ENCODE measurements at places on chromosomes 7 and 10.

- no peak for DNase-seq
Measured at GRCh38 chr7:44733708-44734481, 14.8 kb upstream of the ZMIZ2 start.

GRCh38 chr10:114303556-114303955 is 64.5 kb downstream of the VWA2 start:
- DNase-seq: no peak

DNA sequence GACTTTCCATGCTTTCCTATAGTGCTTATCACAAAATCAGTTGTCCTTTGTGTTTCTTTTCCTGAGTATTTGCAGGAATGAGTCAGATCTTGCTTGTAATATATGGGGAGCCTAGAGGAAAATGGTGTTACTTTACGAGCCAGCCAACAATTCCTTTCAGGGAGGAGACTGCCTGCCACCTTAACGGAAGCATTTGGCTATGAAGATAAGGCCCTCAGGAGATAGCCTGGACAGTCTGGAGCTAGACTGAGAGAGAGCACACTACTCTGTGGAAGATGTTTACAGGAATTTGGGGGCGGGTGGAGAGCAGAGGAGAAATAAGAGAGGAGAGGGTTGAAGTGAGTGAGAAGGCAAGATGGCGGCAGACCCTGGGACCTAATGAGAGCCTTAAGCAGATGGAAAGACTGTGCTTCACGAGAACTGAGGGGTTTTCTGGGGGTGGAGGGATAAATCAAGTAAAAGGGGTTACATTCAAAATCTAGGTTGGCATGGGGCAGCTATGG is 126.3 kb downstream of the SNX10 start:
- DNase-seq: no peak

DNA sequence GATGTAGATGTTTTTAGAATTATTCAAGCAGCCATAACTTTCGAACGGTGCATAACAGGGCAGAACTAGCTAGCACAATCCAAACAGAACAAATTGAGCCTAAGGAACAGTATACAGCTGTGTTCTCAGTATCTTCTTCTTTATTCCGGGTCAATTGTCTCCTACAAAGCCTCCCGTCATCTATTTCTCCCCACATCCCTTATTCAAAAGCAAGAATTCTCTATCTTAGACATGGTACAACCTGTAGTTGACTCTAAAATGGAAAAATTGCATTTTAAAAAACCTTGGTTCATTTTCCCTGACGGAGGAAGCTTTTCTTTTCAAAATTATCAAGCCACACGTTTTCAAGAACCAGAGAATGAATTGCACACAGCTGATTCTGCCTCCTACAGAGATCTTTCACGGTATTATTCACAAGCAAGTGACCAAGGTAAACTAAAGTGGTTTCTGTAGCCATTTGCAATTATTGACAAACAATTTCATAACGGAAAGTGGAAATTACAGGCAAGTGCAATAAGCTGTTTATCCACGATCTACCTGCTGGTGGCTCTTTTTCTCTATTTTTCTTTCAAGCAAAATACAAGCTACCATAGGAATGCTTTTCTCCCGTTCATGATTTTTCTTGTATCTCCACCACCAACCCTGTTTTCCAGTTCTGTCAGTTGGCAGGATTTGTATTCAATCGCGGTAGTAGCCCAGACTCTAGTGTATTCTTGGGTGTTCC is 2.3 kb downstream of the GRM8 start:
- DNase-seq: no peak

DNA sequence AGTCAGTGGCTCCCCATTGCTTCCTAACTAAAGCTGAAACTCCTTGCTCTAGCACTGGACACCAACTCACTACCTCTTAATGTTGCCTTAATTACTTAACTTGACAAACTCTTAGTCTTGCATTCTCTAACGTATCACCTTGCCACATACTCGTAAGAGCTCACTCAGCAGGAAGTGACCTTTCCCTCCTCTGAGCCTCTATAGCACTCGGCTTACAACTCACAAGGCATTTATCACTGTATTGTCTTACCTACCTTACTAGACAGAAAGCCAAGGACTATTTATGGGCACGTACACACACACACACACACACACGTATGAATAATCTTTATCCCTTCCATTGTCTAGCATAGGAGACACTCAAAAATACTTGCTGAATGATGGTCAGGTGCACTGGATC is 21.2 kb downstream of the CEP41 start:
- DNase-seq: no peak

DNA sequence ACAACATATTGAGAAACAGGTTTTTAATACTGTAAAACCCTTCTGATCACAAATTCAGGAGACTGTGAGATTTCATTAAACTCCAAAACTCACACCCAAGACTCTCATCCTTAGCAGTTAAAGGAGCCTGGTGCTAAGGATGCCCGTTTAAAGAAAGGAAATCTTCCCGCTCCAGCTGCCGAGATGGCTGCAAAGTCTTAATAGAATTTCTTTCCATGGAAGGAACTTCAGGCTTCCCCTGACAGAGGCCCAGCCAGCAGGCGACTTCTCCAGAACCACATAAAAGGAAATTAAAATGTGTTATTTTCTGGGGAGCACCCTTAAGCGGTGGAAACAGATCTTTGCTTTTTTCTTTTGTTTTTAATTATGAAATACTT is 104.7 kb upstream of the CHST15 start:
- DNase-seq: no peak

DNA sequence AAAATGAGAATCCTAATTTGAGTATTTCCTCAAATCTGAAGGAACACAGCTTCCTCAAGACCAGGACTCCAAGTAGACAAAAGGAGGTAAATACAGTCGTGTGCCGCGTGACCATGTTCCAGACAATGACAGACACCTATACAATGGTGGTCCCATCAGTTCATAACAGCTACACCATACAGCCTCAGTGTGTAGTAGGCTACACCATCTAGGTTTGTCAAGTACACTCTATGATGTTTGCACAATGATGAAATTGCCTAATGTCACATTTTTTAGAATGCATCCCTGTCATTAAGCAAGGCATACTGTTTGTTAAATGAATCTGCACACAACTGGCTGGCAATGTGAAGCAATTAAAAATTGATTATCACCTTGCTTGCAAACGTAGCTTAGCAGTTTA is 107.9 kb downstream of the PROSER2 start:
- DNase-seq: no peak

GRCh38 chr10:101974091-101974971 is 81.6 kb downstream of the ARMH3 start:
- DNase-seq: no peak

- no peak for DNase-seq
Measured at GRCh38 chr7:129841465-129841864, 111.3 kb downstream of the UBE2H start.

DNA sequence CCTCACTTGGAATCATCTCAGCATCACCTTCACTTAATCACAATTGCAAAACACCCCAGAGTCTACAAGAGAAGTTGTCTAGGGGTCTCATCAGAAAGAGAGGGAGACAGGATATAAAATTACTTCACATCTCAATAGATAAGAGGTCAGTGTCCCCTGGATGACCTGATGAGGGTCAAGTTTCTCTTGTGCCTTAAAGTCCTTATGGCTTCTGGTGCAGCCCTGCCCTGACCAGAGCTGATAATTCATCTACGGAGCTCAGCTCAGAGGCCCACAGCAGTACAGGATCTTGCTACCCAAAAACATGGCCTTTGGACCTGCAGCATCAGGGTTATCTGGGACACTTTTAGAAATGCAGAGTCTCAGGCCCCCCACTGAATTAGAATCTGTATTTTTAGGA is 111.1 kb upstream of the GLI3 start:
- no peak for DNase-seq

- DNase-seq: no peak
Measured at GRCh38 chr7:12623885-12624498, 53.5 kb downstream of the SCIN start.

DNA sequence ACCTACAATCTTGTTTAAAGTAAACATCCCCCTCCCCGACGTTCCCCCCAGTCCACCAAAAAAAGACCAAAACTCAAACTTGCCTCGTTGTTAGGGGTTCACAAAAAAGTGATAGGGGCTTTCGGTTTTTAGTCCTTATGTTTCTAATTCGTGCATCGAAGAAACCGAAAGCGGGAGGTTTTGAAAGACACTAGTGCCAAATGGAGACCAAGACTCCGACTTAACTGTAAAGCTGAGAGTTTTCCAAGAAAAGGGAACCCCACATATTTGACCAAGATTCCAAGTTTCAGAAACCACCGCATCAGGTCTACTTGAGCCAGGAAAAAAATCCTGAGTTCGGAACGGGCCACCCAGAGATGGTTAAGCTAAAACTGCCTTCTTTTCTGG is 534 bp downstream of the PSMA2 start:
- no peak for DNase-seq

Data from stimulated activated CD4-positive, alpha-beta T cell treated with anti-CD3 and anti-CD28 coated beads, Interleukin-1b, Interleukin-23, amount 100 ng/mL, for 4 hours (primary cell).